ENCODE measurements at places on chromosomes 5 and 9.

- DNase-seq: no peak
These were observed 41.8 kb upstream of the PAM start for GRCh38 chr5:102713278-102713677.

GRCh38 chr5:180330270-180330648, 22.9 kb downstream of the GFPT2 start:
- no peak for DNase-seq

GRCh38 chr9:83469722-83470121, 68.5 kb downstream of the FRMD3 start:
- no peak for DNase-seq

DNA sequence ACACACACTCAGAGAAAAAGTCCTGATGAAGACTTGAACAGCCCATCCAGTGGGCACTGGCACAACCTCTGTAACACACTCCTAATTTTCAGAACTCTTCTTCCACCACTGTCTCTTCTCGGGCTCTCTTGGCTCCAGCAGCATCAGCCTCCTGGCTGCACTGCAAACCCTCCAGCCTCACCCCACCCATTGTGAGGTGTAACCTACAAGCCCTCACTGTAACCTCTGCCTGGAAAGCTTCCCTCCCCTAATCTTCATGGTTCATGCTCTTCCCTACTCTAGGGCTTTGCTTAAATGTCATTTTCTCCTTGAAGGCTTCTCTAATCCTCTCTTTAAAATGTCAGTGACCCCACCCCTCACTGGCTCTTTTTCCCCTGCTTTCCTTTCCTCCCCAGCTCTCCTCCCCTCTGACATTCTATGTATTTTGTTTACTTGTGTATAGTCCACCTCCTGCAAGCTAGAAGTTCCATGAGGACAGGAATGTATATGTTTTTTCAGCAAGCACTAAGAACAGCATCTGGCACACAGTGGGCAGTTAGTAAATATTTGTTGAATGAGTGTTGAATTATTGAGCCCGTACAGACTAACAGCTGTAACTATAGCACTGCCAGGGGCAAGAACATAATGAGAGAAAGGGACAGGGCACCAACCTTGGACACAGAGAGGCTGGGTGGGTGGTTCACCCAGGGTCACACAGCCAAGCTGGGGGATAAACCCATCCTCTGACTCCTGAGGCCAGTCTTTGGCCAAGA, 76.4 kb downstream of the ESM1 start:
- DNase-seq: no peak

- DNase-seq: no peak
These were observed 169.4 kb upstream of the GLRA1 start for GRCh38 chr5:152094060-152094459.

DNA sequence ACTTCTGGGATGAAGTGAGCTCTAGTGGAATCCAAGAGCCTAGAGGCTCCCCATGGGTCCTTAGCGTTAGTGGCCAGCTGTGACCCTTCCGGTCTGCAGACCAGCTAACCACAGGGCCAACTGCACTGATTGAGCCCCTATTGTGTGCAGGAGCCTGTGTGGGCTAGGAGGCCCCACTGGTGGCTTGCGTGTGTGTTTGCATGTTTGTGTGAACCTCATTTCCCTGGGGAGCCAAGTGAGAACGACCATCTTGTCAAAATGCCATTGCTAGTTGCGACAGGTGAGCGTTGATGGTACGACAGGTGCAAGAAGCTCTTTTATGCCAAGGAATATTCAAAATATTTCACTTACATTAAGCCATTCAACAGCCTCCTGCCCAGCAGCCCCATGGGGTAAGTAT, 44.1 kb upstream of the ANKRD33B start:
- DNase-seq: no peak

GRCh38 chr5:150190503-150190979, 679 bp downstream of the SLC6A7 start:
- DNase-seq: no peak

DNA sequence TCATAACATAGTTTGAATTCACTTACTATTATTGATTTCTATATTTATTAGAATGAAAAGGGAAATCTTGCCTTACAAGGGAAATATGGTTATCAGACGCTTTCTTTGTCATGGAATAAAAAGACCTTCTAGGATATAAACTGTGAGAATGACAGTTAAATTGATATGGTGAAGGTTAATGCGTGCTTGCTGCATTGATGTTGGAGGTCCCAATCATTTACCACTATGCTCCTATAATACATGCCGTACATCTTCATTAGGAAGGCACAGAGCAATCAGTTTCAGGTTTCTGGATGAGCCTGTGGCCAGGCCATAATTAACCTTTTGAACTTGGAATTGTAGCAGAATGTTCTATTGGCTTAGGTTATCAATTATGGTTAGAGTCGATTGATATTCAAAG, 201.4 kb upstream of the TLX3 start:
- DNase-seq: no peak

DNA sequence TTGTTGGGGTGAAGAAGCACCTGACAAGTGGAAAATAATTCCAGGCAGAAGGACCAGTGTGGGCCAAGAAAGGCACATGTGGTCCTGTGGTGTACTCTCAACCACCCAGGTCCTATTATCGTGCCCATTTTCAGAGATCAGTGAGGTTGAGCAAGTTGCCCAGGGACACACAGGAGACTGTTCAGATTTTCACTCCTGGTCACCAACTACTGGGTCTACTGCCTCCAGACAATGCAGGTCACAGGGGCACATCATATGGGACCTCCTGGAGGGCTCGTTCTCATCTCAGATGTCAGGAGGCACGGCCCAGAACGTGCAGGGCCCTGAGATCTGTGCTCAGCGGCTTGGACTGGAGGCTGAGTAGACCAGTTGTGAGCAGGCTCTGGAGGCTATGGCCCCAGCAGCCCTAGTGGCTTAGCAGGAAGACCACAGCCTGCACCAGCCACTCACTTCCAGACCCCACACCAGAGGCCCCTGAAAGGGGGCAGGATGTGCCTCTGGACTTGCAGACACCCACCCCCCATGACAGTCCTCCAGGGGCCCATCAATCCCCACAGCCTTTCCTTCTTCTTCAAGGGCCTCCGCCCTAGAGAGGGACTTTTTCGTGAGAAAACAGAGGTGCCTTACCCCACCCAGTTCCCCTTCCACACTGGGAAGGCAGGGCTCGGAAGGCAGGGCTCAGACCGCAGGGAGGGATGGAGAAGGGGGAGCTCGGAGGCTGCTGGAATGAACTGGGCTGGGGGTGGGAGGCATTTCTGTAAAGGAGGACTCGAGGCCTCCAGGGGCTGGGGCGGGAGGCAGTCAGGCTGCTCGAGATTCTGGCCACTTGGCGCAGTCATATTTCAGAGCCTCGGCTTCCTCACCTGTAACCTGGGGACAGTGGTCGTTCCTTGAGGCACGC, 82.7 kb upstream of the NEURL1B start:
- DNase-seq: no peak

DNA sequence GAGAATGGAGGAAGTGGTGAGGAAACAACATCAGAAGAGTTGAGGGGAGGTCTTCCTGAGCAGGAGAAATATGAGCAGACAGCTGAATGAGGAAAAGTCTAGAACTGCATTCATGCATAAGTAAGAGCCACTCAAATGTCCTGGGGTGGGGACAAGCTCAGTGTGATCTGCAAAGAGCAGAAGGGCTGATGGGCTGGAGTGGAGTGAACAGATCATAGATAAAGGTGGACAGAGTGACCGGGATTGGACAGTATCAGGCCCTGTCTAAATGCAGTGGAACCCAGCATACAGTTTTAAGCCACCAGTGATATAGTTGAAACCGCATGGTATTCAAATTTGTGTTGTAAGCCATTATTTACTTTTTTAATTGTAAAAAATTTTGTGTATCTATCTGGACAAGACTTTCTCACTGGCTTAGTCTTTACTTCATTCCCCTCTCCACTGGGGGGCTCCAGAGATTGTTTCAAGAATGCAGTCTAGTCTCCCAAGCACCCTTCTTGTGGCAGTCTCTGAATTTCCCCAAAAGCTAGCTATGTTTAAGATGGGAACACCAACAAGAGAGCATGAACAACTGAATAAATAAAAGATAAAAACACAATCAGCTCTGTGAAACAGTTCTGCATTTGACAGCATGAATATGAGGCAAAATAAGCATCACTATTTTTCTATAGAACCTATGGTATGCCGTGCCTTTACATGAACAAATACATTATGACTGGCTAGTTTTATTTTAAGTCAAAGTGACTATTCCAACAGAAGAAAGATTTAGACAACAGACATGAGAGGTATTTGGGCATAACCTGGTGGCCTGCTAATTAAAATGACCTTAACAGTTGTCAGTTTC, 10.7 kb upstream of the STK32A start:
- no peak for DNase-seq

GRCh38 chr9:74696520-74696919, 191.2 kb downstream of the TRPM6 start:
- DNase-seq: no peak

GRCh38 chr9:40907657-40908624, 220.5 kb downstream of the FOXD4L6 start:
- no peak for DNase-seq

GRCh38 chr9:96217294-96217707, 84.7 kb downstream of the HSD17B3 start:
- no peak for DNase-seq

- DNase-seq: no peak
These were observed 5.9 kb downstream of the DELE1 start for GRCh38 chr5:141929398-141930058.

Measured in activated CD4-positive, CD25-positive, alpha-beta regulatory T cell treated with anti-CD3 and anti-CD28 coated beads, Interleukin-2, amount 50 U/mL, for 16 hours (primary cell).